Panc1 (cell line): ENCODE measurements at places on chromosomes 12 and 14.

GRCh38 chr14:94158239-94158883 is 15.8 kb upstream of the PPP4R4 start:
- DNase-seq, result no peak

GRCh38 chr12:65308006-65308405 is 29.5 kb downstream of the MSRB3 start:
- no peak for DNase-seq

- DNase-seq, result no peak
Measured at GRCh38 chr12:68176257-68176656, 16.7 kb upstream of the IFNG start.

GRCh38 chr12:101597164-101597563 is 2.4 kb downstream of the MYBPC1 start:
- no peak for DNase-seq

DNA sequence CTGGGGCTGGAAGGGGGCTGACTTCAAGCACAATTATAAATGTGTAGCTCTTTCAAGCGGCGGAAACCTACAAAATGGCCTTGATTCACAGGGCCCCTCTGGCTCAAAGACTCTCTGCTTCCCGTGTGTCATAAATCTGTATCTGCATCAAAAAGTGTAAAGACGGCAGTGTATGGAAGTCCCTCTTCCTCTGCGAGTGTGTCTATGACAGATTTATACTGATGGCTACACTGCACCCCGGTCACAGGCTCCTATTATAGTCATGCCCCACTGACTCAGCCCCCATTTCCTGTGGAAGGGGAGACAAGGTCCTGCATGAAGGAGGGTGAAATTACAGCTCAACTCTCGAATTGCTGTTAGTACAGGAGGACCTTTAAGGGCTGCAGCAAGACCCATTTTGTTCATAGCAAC is 68.6 kb downstream of the HMGA2 start:
- DNase-seq, result peak; percentile 68

GRCh38 chr12:78359520-78359919 is 505.1 kb upstream of the SYT1 start:
- no peak for DNase-seq

- no peak for DNase-seq
Measured at GRCh38 chr12:30701056-30701455, 5.4 kb upstream of the IPO8 start.

GRCh38 chr14:22753586-22753985 is 12.9 kb upstream of the OXA1L start:
- no peak for DNase-seq

- DNase-seq, result no peak
Measured at GRCh38 chr14:106605548-106606448, 1079.4 kb downstream of the TMEM121 start.

- no peak for DNase-seq
Measured at GRCh38 chr14:59320361-59320760, 131.9 kb downstream of the DAAM1 start.
